ENCODE measurements at places on chromosomes 7 and 10.
A peak's percentile ranks its signal among the peaks of the same experiment; 100 is the strongest.

- no peak for DNase-seq
Measured at GRCh38 chr10:78214955-78215354, 181.3 kb downstream of the RPS24 start.

GRCh38 chr7:36171503-36171902 lies 18.4 kb downstream of the EEPD1 start:
- DNase-seq = no peak

- peak; percentile 65 for DNase-seq
Measured at GRCh38 chr10:113073549-113074189, 123.6 kb downstream of the TCF7L2 start.

DNA sequence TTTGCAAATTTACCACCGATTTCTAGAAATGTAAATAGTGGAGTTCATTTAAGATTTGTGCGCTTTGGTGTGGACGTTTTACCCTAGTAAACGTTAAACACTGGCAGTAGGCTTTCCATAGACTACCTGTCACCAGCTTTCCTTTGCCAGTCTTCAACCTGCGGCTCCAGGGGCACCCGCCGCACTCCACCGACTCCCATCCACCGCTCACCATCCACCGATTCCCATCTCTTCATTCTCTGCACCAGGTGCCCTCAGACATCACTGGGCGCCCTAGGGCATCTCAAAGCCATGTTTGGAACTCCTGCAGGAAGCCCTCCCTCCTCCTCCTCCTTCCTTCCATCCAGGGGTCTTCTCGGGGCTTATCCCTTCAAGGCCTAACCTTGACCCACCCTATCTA lies 1.4 kb upstream of the AP5Z1 start:
- no peak for DNase-seq

GRCh38 chr10:123305671-123306070 lies 151.5 kb downstream of the BUB3 start:
- DNase-seq = no peak

DNA sequence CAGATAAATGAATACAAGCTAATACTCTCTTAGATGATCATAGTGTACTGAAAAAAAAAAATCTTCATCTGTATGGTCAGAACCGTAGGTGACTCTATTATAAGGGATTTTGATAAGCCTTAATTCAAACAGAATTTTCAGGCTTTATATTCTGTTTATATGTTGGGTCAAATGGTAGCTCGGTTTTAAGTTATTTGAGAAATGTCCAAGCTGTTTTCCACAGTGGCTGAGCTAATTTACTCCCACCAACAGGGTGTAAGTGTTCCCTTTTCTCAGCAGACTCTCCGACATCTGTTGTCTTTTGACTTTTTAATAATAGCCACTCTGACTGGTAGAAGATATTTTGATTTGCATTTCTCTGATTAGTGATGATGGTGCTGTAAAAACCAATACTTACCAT lies 328.8 kb upstream of the MAGI2 start:
- no peak for DNase-seq

- DNase-seq = no peak
Measured at GRCh38 chr10:73581918-73582317, 9.2 kb downstream of the USP54 start.

- DNase-seq = no peak
Measured at GRCh38 chr10:61835069-61835945, 66.2 kb upstream of the ARID5B start.

DNA sequence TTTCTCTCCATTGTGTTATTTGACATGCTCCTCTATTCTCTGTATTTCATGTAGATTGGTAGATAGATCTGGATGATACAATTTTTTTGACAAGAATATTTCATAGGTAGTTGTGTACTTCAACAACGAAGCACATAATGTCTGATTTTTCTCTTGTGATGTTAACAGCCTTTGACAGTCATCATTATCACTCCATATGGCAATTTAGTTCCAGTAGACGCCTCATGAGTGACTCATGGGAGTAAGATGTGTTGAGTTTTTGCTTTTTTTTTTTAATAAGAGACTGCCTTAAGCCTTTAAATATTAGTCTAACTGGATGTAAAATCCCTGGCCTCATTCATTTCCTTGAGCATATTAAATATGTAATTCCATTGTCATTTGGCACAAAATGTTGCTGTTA lies 123.5 kb upstream of the ZNF32 start:
- DNase-seq = no peak

DNA sequence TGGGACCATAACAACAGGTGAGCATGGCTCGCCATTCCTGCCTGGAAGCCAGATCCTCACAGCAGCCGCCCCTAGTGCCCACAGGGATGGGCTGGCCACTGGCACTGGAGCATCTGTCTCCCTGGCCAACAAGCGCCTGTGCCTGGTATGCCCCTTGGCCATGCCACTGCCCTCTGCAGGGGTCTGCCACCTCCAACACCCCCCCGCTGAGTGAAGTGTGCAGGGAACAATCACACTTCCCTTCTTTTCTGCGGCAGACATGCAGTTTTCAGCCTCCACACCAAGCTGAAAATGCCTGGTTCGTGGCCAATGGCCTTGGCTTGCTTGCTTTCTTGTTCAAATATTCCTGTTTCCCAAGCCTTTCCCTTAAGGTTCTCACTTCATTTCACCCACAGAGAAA lies 50.7 kb downstream of the HSPA12A start:
- no peak for DNase-seq

GRCh38 chr7:116560021-116560970 lies 35.5 kb downstream of the CAV1 start:
- no peak for DNase-seq

GRCh38 chr10:45180946-45181875 lies 134.2 kb downstream of the OR13A1 start:
- DNase-seq = no peak

GRCh38 chr7:72430531-72430930 lies 18.4 kb upstream of the CALN1 start:
- DNase-seq = no peak

DNA sequence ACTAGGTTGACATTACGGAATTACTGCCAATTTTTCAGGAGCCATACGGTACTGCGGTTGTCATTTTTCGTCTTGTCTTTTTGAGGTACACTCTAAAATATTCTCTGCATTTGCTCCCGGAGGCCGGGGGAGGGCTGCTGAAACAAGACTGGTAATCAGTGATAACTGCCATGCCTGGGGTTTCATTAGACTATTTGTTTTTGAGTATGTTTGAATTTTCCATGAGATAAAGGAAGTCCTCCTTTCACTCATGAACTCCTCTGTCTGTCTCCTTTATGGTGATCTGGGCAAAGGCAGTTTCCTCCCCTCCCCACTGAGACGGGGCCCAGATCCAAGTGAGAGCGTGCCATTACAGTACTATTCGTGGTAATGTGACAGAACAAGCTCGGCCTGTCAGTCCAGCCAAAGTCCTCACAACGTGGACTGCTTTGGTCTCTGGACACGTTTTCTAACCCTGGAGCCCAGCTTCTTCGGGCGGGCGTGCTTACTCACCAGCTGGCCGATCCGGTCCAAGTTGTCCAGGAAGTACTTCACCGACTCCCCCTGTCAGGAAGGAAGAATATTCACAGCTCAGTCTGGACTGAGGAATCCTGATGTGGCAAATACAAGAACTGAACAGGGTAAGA lies 45.1 kb downstream of the AMZ1 start:
- no peak for DNase-seq

DNA sequence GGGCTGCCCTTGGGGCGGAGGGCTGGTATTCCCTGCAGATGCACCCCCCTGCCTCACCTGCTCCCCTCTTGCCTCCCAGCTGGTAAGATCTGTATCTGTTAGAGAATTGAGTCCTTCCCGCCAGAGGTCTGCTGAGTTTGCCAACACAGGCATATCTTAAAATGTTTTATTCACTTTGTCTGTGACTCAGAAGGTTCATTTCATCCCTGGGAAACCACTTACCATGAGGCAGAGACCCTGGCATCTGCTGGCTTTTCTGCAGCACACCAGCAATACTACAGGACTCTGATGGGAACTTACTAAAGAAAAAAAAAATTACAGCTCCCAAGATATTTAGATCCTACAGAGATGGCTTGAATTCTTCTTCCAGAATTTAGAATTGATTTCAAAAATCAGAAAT lies 131.3 kb downstream of the PLPP4 start:
- DNase-seq = no peak

GRCh38 chr10:121580276-121581116 lies 17.7 kb downstream of the FGFR2 start:
- no peak for DNase-seq

Measured in GOT3 (cell line).